Dermis microvascular lymphatic vessel endothelial cell (primary cell): ENCODE measurements at places on chromosomes 1 and 21. TPM values are rescaled to one million over a fixed set of nuclear protein-coding genes. Genes with fewer than 3 reads are reported as not detected.

CNR2 gene
- not detected in 2 replicates for total RNA-seq

GRCh38 chr1:9784508-9785133 is 39.1 kb downstream of the CLSTN1 start:
- peak; percentile 77 for DNase-seq

GRCh38 chr1:18322368-18323032 is 158.2 kb upstream of the KLHDC7A start:
- no peak for DNase-seq

NBPF19 gene
- 1.8 and 2.4 TPM in 2 replicates for total RNA-seq

KLHDC8A gene
- total RNA-seq, result 0.13 TPM in 1 of 2 replicates, not detected in the other

DNA sequence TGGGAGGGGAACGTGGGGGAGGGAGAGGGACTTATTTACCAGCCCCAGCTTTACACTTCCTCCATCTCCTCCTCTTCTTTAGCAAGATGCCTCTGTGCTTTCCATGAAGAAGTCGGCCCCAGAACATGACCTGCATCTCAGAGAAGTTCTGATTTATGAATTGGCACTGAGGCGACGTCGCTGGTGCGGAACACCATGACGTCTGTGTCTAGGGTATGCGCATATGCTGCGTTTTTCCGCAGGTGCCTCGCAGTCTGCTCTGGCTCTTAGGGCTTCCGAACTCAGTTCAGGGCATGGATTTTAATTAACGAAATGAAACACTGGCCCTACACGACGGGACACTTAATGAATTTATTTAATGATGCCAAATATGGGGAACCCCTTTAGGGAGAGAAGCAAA is 510.3 kb downstream of the SMYD3 start:
- DNase-seq, result no peak

DNA sequence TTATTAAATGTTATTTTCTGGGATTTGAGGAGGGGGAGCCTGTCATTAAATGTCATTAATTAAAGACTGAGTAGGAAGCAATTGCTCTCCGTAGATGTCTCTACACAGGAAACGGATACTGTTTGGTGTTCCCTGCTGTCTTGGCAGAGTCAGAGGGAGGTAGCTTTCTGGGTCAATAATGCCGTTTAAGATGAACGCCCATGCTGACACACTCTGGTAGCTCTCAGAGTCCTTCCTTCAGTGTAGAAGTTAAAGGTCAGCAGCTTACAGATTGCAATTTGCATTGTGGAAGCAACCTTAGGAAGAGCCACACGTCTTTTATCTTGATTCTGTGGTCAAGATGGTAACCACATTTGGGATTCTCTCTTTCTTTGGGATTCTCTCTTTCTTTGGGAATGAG is 257.5 kb downstream of the KIF26B start:
- DNase-seq, result no peak

DNA sequence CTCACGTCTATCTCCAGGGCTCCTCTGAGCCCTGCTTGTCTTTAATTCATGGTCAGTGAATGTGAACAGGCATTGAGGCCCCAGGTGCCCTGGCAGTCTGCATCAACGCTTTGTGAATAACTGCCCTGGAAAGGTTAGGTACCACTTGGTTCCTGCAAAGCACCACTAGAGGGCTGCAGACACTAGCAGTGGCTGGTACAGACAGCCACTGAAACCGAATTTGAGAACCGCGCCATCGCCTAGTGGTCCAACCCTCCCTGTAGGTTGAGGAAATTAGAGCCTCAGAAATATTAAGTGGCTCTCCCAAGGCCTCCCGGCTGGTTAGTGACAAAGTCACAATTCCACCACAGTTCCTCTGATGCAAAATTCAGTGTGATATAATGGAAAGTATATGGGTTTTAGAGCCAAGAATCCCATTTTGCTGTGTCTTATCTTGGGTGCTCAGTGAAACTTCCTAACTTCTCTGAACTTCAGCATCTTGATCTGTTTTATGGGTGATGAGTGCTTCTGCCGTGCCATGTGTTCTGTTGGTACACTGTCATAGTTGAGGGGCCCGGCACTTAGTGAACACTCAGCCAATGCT is 46.2 kb upstream of the BCL9 start:
- DNase-seq, result peak; percentile 74

DNA sequence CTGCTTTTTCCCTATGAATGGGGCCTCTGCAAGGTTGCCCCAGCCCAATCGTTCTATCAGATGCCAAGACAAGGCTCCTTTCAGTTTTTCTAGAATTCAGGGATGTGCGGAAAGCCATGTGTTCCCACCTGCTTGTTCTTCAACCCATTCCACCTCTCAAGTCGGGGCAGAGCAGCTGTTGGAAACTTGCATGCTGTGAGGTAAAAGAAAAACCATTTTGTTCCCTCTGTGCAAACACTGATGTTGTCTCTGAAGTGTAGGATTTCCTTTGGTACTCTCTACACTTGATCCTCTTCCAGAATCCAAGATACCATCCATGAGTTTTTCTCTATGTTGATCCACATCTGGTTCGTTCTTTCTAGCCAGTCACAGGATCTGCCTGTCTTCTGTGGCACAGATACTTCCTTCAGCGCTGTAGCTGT is 7.3 kb downstream of the IER5 start:
- DNase-seq, result no peak

CHAF1B gene
- total RNA-seq, result 1.6 and 3.3 TPM in 2 replicates

- peak; percentile 92 for DNase-seq
Measured at GRCh38 chr1:84247425-84248220, 53.9 kb upstream of the SAMD13 start.

DNA sequence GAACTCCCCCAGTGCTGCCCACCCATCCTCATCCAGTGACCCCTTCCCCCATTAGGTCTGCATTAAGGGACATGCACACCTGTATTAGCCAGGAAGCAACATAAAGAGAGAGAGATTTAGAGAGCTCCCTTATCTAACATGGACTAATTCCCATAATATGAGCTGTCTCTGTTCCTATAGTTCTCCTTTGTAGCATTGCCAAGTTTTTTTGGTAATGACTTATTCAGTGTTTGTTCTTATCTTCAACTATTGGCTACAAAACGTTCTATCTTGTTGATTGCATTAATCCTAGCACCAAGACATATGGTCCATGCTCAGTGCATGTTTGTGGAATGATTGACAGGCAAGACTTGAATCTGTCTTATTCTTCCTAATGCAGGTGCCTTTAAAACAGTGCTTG is 264.0 kb downstream of the ADGRL2 start:
- DNase-seq, result no peak

GNG4 gene
- 0.13 and 0.25 TPM in 2 replicates for total RNA-seq

AQP10 gene
- total RNA-seq, result not detected in 2 replicates

- no peak for DNase-seq
Measured at GRCh38 chr1:115492019-115492595, 149.7 kb upstream of the VANGL1 start.

DNA sequence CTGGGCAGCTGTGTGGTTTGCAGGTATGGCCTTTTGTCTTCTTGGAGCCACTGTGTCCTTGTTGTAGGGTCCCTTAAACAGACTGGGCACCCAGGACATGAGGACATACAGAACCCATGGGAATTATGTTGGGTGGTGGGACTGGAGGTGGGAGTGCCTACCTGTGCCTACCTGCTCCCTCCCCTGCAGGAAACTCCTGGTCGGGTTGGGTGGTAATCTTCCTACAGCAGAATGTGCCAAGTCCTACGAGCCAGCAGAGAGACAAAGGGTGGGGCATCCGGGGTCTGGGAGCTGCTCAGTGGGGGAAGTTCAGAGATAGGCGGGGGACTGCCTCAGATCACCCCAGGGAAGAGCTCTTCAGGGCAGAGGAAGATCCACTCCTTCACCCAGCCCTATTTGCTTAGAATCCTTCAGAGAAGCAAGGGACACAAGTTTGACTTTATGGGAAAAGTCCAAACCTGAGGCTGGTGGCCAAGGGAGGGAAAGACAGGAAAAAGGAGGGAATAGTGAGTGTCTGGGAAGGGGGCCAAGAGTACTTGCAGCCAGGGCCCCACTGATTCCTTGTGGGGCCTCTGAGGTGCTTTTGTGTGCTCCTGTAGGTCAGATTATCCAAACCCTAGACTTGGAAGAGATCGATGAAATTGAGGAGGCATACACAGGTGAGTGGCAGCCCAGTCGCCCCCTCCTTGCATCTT is 58.3 kb downstream of the KIF21B start:
- no peak for DNase-seq

PGBD5 gene
- total RNA-seq, result under 0.01 and 0.38 TPM in 2 replicates

SPRR2A gene
- total RNA-seq, result not detected in 2 replicates

DNA sequence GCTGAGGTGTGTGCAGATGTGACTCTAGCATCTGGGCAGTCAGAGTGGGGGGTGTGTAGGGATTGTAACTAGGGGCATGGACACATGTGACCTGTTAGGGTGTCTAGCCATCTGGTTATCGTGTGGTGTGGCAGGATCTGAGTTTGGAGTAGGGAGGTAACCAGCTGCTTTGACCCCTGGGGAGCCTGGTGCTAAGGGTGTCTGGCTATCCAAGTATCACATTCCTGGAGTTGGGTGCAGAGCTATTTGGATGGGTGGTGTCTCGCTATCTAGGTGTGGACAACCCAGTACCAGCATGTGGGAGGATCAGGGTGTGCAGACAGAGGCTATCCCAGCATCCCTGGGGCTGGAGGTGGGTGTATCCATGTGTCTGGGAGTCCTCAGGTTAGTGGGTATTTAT is 4.7 kb downstream of the PTPRU start:
- DNase-seq, result no peak

ETV3L gene
- under 0.01 TPM in 1 of 2 replicates, not detected in the other for total RNA-seq

PTPRC gene
- total RNA-seq, result not detected in 2 replicates

GRCh38 chr1:219155135-219155534 is 18.5 kb upstream of the LYPLAL1 start:
- DNase-seq, result no peak

DIPK1A gene
- 0.13 and 0.76 TPM in 2 replicates for total RNA-seq

GRCh38 chr1:169466259-169467230 is 19.2 kb downstream of the SLC19A2 start:
- DNase-seq, result no peak

SYT14 gene
- 0.13 TPM in 2 replicates for total RNA-seq

CLDN14 gene
- 0.13 and 0.26 TPM in 2 replicates for total RNA-seq

TFF3 gene
- 204 and 290 TPM in 2 replicates for total RNA-seq

PDE4B gene
- total RNA-seq, result 76.5 and 173 TPM in 2 replicates

LIPI gene
- not detected in 2 replicates for total RNA-seq

CD5L gene
- not detected in 2 replicates for total RNA-seq

DNA sequence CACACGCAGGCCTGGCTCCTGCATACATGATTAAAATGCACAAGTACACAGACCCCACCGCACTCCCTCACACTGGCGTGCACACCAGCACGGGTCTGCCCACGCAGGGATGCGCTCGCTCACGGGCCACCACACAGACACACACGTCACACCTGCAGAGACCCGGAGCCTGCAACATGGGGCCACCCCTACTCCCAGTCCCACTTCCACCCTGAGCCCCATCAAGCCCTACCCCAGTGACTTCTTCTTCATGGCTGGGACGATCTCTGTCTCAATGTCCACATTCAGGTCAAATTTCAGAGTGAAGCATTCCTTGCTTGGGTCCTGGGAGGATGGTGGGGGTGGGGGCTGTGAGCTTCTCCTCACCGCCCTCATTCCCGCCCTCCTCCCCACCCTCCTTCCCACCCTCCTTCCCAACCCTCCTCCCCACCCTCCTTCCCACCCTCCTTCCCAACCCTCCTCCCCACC is 8.9 kb upstream of the TNFRSF25 start:
- DNase-seq, result no peak

DNA sequence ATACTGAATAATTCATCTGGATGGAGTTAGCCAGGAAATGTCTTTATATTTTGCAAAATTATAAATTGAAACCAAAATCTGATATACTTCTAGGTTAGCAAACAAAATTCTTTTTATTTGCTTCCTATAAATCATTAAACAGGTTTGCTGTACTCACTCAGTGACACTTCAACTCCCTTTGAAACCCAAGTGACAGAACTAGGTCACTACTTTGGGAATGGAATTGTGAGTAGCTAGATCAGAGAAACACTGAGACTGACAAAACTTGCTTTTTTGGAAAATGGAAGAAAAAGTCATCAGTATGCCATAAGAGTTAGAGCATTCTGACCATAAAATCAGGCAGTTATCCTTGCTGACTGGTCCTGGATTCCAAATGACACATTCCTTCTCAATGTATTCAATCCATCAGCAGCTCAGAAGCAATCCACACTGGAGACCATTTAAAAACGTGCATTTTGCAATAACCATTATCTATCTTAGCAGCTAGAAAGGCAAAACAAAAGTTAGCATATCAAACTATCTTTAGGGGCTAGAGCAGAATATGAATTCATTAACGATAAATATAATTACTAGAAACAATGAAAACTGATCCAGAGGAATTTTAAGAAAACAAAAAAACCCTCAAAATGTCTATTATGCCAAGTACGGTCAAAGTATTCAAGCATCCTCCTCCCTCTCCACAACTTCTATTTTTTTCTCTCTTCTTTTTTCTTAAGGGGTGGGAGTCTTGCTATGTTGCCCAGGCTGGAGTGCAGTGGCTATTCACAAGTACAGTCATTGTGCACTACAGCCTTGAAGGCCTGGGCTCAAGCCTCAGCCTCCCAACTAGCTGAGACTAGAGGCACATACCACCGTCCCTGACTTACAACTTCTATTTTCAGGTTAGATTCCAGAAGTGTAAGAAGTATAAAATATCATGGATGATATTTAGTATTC is 60.1 kb downstream of the HNRNPR start:
- peak; percentile 9 for DNase-seq

DNA sequence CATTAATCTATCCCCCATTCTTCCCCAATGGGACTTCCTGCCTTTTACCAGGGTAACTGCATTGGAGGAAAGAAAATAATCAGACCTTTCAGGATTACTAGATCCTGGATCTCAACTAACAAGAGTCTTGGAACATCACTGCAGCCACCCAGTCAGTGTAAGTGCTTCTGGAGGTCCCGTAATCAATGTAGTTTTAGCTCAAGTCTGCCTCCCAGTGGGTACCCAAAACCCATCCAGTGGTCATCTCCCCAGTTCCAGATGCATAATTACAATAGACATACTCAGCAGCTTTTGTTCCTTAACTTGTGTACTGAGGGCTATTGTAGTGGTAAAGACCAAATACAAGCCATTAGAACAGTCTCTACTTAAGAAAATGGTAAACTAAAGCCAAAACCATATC is 319.1 kb downstream of the GPATCH2 start:
- no peak for DNase-seq

- DNase-seq, result no peak
Measured at GRCh38 chr1:246537887-246538286, 28.2 kb downstream of the TFB2M start.

GRCh38 chr1:9633493-9633892 is 18.0 kb upstream of the PIK3CD start:
- DNase-seq, result no peak

RNF220 gene
- total RNA-seq, result 45.6 and 68.0 TPM in 2 replicates

- DNase-seq, result no peak
Measured at GRCh38 chr1:44501047-44501890, 96.2 kb downstream of the RNF220 start.

DNA sequence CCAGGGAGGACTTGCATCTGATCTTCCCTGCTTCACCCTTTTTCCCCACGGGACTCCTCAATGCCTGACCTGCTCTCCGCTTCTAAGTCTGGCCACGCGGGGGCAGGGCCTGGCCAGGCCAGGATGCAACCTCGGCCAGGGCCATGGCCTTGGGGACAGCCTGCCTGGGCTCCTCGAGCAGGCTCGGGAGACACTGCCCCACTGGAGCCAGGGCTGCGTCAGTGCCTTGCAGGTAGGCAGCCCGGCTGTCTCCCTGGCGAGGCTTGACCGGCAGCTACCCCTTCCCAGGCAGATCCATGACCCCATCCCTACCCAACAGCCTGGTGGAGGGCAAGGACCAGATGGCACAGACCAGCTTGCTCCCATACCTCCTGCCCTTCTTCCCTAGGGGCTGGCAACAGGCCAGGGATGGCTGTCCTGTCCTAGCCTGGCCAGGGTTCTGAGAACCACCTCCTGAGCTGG is 2.7 kb upstream of the PRDM16 start:
- no peak for DNase-seq

GRHL3 gene
- total RNA-seq, result not detected in 2 replicates

GRCh38 chr1:244758708-244759107 is 76.8 kb upstream of the COX20 start:
- DNase-seq, result no peak

GBP6 gene
- not detected in 2 replicates for total RNA-seq

PLA2G2A gene
- total RNA-seq, result not detected in 2 replicates

CCDC181 gene
- total RNA-seq, result not detected in 2 replicates
